AG09319 (cell line): ENCODE measurements at places on chromosomes 7 and 10.

GRCh38 chr7:134792968-134793367, 13.5 kb downstream of the CALD1 start:
- DNase-seq, result no peak

GRCh38 chr10:82394122-82394521, 519.1 kb downstream of the NRG3 start:
- no peak for DNase-seq

DNA sequence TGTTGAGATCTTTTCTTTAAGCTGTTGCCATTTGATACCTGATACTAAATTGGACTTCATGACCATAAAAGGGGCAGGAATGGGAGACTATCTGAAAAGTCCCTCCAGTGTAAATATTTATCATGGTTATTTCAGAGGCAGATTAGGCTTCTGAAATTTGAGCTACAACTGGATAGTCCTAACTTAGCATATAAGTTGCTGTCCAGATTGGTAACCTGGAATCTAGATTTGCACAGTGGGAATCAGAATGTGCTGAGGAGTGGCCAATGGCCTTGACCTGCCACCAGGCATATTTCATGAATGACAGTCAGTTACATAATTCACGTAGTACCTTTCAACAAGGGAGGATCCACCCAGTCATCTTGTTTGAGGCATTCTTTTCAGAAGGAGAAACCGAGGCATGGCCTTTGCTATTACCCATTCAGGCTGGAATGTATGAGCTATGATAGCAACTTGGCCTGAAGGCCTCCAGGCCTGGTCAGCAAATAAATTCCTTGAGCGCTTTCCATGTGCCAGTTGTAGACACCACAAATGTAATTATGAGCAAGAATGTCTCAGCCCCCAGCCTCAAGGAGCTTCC, 80.0 kb downstream of the EEPD1 start:
- no peak for DNase-seq

- no peak for DNase-seq
These were observed 45.2 kb downstream of the DNAJB9 start for GRCh38 chr7:108614896-108615295.

DNA sequence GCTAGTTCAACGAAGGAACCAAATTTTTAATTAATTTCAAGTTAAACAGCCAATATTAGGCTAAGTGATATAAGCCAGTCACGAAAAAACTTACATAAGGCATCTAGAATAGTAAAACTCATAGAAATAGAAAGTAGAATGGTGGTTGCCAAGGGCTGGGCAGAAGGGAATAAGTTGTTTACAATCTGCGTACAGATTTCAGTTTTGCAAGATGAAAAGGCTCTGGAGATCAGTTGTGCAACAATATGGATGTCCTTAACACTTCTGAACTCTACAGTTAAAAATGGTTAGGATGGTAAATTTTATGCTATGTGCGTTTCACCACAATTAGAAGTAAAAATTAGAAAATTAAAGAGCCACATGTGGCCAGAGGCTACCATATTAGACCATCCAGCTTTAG, 13.3 kb downstream of the SCRN1 start:
- DNase-seq, result peak; percentile 24

GRCh38 chr7:96182424-96183158, 139.3 kb downstream of the SLC25A13 start:
- no peak for DNase-seq

DNA sequence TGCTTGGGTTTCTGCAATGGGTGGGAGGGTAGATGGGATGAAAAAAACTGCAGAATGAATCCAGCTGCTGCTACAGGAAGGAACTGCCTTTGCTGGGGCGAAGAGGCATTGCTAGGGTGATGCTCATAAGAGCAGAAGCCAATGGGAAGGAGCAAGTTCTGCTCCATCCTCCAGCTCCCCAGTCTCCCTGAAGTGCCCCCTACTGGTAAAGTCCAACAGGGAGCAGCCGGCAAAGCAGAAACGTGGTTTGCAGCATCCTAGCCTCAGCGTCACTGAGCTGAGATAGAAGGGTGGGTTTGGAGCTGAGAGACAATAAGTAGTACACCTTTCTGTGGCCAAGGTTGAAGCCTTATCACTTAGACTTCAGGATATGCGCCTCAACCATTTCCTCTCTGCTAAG, 220.5 kb downstream of the CCSER2 start:
- DNase-seq, result no peak

DNA sequence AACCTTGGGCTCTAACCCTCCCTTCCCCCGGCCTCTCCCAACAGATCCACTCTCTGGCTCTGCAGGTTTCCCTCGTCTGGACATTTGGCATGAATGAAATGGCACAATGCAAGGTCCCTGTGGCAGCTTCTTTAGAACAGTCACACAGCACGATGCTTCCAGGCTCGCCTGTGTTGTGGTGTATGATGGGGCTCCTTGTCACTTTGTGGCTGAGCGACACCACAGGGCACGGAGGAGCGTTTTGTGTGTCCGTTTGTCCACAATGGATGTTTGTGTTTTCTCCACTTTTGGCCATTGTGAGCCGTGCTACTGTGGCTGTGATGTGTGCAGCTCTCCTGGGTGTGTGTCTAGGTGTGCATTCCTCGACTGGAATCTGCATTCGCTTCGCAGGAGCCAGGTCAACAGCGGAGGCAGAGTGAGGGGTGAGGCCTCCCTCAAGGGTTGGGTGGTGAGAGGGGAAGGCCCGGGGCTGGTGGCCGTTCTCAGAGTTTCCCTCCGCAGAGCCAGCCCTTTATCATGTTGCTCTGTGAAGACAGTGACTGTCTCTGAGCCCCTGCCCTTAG, 22.3 kb upstream of the SHH start:
- DNase-seq, result no peak

DNA sequence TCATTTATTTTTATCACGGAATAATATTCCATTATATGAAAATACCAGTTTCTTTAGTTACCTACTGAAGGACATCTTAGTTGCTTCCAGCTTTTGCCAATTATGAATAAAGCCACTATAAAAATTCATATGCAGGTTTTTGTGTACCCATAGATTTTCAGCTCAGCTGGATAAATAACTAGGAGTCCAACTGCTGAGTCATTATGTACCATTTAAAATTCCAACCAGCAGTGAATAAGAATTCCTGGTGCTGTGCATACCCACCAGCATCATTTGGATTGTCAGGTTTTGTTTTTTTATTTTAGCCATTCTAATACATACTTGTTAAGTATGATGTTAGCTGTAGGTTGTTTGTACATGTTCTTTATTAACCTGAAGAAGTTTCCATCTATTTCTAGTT, 14.5 kb downstream of the FAM24B start:
- no peak for DNase-seq

GRCh38 chr10:131928248-131929095, 27.7 kb downstream of the PPP2R2D start:
- no peak for DNase-seq

- no peak for DNase-seq
These were observed 37.2 kb downstream of the CALML5 start for GRCh38 chr10:5461914-5462840.

GRCh38 chr7:112946350-112946749, 140.3 kb downstream of the GPR85 start:
- no peak for DNase-seq

GRCh38 chr7:75843613-75844116, 30.1 kb upstream of the CCL24 start:
- DNase-seq, result no peak

DNA sequence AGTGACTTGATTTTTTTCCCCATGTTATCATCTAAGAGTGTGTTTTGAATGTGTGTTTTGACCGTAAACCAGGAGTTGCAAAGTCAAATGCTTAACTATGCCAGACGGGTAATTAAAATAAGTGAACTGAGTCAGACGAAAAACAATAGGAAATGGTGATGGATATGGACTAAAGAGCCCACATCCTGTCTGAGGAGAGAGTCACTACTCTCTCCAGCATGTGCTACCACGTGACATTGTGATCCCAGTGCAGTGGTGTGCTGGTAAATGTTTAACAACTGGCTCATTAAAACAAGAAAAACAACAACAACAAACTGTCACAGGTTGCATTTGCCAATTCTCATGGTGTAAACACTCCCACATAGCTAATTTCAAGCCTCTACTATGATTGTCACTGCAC, 164.3 kb downstream of the SUGCT start:
- DNase-seq, result no peak

DNA sequence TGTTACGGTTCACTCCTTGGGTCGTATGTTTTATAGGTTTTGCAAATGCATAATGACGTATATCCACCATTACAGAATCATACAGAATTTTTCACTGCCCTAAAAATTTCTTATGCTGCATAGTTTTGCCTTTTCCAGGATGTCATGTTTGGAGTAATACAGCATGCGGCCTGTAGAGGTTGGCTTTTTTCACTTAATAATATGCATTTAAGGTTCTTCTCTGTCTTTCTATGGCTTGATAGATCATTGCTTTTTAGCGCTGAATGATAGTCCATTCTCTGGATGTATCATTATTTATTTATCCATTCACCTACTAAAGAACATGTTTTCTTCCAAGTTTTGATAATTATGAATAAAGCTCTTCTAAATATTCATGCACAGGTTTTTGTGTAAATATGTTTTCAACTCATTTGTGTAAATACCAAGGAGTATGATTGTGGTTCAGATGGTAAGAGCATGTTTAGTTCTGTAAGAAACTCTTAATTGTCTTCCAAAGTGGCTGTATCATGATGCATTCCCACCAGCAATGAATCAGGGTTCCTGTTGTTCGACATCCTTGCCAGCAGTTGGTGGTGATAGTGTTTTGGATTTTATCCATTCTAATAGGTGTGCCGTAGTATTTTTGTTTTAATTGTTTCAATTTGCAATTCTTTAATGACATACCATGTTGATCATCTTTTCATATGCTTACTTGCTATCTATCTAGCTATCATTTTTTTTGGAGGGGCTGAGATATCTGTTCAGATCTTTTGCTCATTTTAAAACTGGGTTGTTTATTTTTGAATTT, 531.2 kb upstream of the GHITM start:
- no peak for DNase-seq

- no peak for DNase-seq
These were observed 43.8 kb upstream of the RPA3 start for GRCh38 chr7:7761974-7762779.

- DNase-seq, result peak; percentile 58
These were observed at the start of gene COMMD3 for GRCh38 chr10:22316286-22317075. TSS of gene COMMD3 (plus strand) at chr10:22316388. CDS start at chr10:22316418, 30 bp downstream.

- DNase-seq, result no peak
These were observed 206.7 kb upstream of the KCTD7 start for GRCh38 chr7:66421830-66422475.

GRCh38 chr7:134640842-134641715, 5.6 kb upstream of the BPGM start:
- DNase-seq, result no peak

DNA sequence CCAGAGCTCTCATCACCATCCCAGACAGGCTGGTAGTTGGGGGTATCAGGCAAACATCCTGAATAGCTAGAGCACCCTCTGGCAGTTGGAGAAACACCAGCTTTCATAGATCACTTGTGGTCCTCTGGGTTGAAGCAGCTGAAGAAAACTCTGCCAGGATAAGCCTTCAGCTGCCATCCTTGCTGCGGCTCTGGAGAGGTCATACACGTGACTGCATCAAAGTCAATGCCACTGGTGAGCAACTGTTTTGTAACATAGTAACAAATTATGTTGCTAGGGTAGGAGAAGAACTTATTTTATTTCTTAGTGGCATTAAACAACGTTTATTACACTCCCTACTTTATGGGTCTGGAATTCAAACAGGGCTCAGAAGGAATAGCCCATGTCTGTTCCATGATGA, 19.2 kb upstream of the PANK1 start:
- DNase-seq, result no peak

DNA sequence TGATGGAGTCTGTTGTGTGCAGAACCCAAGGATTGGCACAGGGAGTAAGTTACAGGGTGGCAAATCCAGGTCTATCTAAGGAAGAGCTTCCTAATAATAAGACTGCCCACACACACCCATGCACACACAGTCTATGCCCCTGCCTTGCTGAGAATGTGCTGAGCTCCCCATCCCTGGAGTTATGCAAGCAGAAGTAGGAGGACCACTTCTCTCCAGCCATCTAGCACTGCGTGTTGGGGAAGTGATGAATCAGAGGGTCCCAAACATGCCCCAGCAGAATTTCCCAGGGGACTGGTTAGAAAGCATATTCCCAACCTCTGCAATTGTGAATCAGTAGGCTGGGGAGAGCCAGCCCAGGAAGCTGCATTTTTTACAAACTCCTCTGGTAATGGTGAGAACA, 117.2 kb downstream of the CDH23 start:
- DNase-seq, result no peak

GRCh38 chr7:94314413-94315410, 80.0 kb upstream of the COL1A2 start:
- DNase-seq, result no peak

DNA sequence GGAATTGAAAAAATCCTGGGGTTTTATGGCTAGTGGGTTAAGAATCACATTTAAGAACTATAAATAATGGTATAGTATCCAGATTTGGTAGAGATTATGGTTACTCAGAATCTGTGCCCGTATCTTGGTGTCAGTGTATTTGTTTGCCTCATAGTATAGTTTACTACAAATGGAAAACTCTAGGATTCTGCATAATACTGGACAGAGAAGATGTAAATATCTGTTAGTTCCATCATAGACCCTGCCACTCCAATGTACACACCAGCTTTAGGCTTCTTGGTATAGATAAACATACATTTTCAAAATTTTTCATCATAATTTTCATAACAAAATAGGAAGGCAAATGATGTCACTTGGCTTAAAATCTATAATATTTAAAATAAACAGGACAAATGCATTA, 108.1 kb downstream of the CFTR start:
- DNase-seq, result no peak

DNA sequence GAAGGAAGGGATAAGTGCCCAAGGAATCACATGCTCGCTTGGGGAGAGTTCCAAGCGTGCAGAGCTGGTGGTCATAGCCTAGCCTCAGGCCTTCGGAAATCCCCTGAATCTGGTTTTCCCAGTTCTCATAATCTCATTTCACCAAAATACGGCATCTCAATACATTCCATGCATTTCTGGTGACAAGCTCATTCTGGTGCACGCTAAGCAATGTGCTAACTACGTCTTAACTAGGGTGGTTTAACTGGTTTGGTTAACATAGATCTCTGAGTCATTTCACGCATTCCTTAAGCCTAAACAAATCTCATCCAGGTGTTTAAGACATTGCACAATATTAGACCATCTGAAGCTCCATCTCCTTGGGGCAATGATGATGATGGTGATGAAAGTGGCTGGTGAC, 72.9 kb upstream of the STEAP1B start:
- peak; percentile 88 for DNase-seq

DNA sequence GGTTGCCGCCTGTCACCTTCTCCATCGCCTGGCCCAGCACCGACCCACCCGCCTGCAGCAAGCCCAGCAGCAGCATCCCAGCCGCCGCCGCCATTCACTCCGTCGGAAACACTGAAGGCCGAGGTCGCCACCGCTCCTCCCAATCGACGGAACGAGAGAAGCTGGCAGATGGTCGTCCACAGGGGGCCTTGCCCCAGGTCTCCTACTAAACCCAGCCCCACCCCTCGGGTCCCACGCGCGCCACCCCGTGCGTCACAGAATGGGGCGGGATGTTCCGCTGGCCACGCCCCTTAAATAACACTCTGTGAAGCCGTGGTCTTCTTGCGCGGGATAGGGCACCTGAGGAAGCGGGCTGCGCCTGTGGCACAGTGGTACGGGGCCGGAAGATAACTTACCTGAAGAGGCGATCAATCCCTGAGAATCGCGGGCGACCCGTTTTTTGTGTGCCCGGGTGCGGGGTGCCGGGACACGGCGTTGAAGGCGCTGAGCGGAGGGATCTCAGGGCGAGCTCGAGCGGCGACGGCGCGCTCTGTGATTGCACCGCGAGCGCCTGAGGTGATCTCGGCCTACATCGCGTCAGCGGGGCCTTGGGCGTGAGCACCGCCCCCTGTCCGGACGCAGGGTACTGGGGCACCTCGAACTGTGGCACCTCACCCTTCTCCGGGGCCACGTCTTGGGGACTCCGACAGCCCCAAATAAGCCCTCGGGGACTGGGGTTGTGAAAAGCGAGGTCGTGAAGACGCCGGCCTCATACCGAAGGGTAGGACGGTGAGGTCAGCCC, at the start of gene CYP51A1:
Gene CYP51A1 (minus strand): TSS at position 207 of the 781 bp plus-strand sequence. CDS start 113 bp downstream, at position 94.
- DNase-seq, result peak; percentile 79
